Stimulated activated naive B cell treated with anti-CD40 and anti-IgM and Interleukin-4, amounts not matched to agents 10 μg/mL and 1 μg/mL and 100 μg/mL, for 72 hours (primary cell): ENCODE measurements at places on chromosomes 5 and 9.
A peak's percentile ranks its signal among the peaks of the same experiment; 100 is the strongest.

DNA sequence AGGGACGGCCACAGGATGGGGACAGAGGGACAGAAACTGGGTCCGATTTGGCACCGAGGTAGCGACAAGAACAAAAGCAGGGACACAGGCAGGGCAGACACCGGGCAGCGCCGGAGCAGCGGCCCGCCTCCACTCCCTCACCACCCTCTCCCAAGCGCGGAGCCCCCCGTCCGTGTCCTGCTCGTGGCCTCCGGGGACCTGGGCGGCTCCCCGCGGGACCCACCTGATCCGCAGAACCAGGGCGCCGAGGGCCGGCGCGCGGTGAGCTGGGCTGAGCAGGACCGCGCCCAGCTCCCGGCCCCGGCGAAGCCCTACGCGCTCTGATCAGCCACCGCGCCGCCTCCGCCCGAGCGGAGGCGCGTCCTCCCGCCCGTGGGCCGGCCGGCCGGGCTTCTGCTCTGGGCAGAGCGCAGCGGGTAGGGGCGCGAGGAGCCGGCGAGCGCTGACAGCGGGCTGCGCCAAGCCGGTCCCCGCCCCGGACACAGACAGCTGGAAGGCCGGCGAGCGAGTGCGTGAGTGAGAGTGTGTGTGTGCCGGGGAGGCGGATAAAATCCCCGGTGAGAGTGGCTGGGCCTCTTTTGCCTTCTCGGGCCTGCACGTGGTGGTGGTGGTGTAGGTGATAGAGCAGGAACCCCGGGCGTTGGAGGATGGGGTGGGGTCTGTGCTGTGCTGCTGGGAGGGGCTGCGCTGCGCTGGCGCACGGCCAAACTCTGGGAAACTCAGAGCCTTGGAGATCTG lies at the start of gene GGTA1:
Gene GGTA1 (minus strand): TSS at position 418 of the 738 bp plus-strand sequence. CDS start 31,922 bp downstream, outside the sequence.
- H3K4me1 ChIP-seq: peaks cover 39% of the 10 kb centered on the region
- DNase-seq: no peak
- no peak within 1 kb of the TSS for H3K27ac ChIP-seq
- peaks cover 4% of the 10 kb centered on the region for H3K36me3 ChIP-seq
- peaks cover 56% of the 10 kb centered on the region for H3K27me3 ChIP-seq
- H3K4me3 ChIP-seq: peak within 1 kb of the TSS; percentile 85

- H3K27ac ChIP-seq: peak overlapping the region; percentile 31
- H3K36me3 ChIP-seq: no peaks in the 10 kb centered on the region
- H3K27me3 ChIP-seq: no peaks in the 10 kb centered on the region
- no peak for DNase-seq
Observed at GRCh38 chr9:136762915-136763648, 1.2 kb downstream of the LCN15 start.

DNA sequence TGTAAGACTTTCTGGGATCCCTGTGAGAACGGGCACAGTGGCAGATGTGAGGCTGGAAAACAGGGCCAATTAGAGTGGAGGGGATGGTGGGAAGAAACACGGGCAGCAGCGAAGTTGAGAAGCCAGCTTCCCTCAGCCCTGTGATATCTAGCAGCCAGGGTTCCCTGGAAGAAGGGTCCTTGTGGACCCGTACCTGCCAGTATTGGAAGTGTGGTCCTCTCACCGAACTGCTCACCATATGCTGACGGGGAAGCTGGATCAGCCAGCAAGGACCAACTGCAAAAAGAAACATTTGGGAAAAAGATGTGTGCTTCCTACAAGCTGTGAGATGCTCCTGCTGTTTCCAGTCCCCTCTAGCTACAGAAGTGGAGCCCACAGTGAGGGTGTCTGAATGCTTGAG lies 13.6 kb downstream of the CKMT2 start:
- no peak for DNase-seq
- H3K27me3 ChIP-seq: no peaks in the 10 kb centered on the region
- no peak overlapping the region for H3K4me3 ChIP-seq
- no peak overlapping the region for H3K27ac ChIP-seq
- H3K4me1 ChIP-seq: peaks cover 9% of the 10 kb centered on the region
- peaks cover 13% of the 10 kb centered on the region for H3K36me3 ChIP-seq

- no peak overlapping the region for H3K4me3 ChIP-seq
- DNase-seq: no peak
- no peaks in the 10 kb centered on the region for H3K4me1 ChIP-seq
- no peaks in the 10 kb centered on the region for H3K27me3 ChIP-seq
- H3K36me3 ChIP-seq: no peaks in the 10 kb centered on the region
- H3K27ac ChIP-seq: no peak overlapping the region
Observed at GRCh38 chr5:27124590-27124989, 86.2 kb upstream of the CDH9 start.

- H3K4me1 ChIP-seq: peaks cover 5% of the 10 kb centered on the region
- no peak overlapping the region for H3K4me3 ChIP-seq
- no peaks in the 10 kb centered on the region for H3K36me3 ChIP-seq
- no peak overlapping the region for H3K27ac ChIP-seq
Observed at GRCh38 chr5:180085837-180086236, 14.3 kb upstream of the RNF130 start.

DNA sequence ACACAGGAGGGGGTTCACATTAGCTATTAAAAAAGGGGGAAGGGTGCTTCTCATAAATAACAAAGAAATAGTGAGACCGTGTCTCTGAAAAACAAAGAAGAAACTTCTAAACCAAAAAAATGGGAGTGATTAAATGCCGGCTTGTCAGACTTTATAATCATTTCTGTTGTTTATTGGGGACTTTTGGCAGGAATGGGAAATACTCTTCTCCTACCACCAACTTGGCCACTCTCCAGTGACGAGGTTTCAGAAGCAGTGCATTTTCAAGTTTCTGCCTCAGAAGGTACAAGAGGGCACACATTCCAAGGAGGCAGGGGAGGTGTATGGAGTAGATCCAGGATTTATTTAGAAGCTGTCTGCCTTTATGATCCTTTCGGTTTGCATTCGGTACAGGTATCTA lies 46.2 kb downstream of the LIX1 start:
- no peaks in the 10 kb centered on the region for H3K27me3 ChIP-seq
- H3K4me1 ChIP-seq: peaks cover 12% of the 10 kb centered on the region
- no peak overlapping the region for H3K27ac ChIP-seq
- H3K36me3 ChIP-seq: peaks cover 5% of the 10 kb centered on the region
- no peak overlapping the region for H3K4me3 ChIP-seq
- no peak for DNase-seq

- H3K4me3 ChIP-seq: no peak overlapping the region
- H3K4me1 ChIP-seq: peaks cover 20% of the 10 kb centered on the region
- H3K36me3 ChIP-seq: peaks cover 33% of the 10 kb centered on the region
Observed at GRCh38 chr9:80146466-80146865, 574.7 kb downstream of the TLE4 start.

DNA sequence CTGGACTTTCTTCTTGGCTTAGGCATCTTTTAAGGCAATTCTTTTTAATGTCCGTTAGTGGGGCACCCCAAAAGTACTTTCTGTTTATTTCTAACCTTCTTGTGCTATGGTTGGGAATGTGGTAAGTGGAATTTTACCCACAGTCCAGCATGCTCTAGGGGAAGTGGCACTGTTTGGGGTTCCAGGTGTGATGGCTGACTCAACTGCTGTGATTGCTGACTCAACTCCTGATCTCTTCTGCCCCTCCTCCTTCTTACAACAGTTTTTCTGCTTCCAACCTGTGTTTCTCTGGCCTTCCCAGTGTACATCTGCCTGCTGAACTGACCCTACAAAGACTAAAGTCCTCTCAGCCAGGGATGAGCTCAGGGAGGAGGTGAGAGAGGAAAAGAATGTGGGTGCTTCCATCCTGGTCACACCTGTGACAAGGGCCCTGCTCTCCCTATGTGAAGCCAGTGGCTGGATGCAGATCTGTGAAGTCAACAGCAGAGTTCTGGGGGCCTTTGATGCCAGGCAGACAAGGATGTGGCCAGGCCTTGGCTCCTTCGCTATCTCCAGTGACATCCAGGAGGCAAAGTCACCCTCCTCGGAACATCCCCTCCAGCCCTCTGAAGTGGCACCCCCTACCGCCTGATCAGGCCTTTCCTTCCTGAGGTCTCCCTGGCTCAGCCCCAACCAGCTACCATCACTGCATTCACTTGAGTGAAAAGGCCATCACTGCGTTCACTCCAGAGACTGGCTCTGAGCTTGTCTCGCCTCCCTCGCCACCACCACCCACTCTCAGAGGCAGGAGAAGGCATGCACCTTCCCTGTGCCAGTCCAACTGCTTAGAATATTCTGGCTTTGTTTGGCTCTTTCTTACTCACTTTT lies 72.2 kb downstream of the C5orf15 start:
- peaks cover 35% of the 10 kb centered on the region for H3K4me1 ChIP-seq
- H3K36me3 ChIP-seq: no peaks in the 10 kb centered on the region
- no peak overlapping the region for H3K4me3 ChIP-seq
- no peak for DNase-seq
- peak overlapping the region; percentile 34 for H3K27ac ChIP-seq
- H3K27me3 ChIP-seq: no peaks in the 10 kb centered on the region

- H3K27ac ChIP-seq: no peak overlapping the region
- no peaks in the 10 kb centered on the region for H3K4me1 ChIP-seq
- no peaks in the 10 kb centered on the region for H3K36me3 ChIP-seq
Observed at GRCh38 chr5:29277642-29278041, 1915.8 kb upstream of the CDH6 start.
